ENCODE measurements at places on chromosomes 11 and 22.
A peak's percentile ranks its signal among the peaks of the same experiment; 100 is the strongest.

- no peak for DNase-seq
Observed at GRCh38 chr11:117020869-117021564, 77.2 kb downstream of the SIK3 start.

GRCh38 chr11:133815636-133816035 lies 29.7 kb downstream of the SPATA19 start:
- no peak for DNase-seq

GRCh38 chr11:102157219-102157618 lies 47.0 kb downstream of the YAP1 start:
- peak; percentile 31 for DNase-seq

DNA sequence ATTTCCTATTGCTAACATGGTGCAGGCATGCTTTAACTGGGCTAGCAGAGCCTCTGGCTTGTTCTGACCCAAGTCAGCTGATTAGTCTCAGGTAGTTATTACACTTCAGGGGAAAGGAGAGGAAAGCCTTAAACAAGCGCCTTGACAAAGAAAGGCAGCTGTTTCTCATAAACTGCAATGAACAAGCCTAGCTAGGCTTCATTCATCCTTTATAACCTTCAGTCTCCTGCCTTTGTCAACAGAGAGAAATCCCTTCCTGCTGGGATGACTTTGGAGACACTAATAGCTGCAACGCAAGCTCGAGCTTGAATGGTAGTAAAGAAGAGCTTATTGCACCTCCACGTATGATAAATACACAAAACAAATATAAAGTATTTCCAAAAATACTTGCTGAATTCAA lies 68.4 kb downstream of the CCDC34 start:
- DNase-seq = no peak

DNA sequence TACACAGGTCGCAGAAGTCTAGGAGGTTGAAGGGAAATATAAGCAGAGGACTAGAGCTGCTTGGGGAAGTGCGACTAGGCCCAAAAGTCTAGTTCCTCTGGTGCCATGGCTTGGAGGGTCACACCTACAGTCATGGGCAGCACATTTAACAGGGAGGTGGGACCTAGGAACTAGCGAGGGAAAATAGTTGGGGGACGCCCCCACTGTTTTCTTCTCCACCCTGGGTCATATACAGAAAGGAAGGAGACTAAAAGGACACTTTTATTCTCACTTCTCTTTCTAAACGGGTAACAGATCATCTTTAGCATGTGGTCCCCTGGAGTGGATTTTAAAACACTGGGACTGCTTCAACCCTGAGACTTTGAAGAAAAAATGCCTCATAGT lies 16.6 kb downstream of the APIP start:
- DNase-seq = no peak

DNA sequence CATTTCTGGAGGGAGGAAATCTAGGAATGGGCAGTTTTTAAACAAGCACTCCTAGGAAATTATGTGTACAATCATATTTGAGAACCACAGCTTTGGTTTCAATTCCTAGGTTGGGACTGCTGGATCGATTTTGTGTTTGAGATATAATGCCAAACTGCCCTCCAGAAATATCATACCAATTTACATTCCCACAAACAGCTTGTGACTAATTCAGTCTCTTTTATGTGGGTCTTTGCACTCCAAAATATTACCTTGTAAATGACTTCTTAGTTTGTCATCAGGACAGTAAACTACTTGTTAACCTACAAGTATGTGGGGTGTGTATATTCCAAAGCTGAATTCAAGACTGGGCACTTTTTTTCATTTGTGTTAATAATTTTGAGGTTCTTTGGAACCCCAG lies 9.8 kb upstream of the BARX2 start:
- DNase-seq = no peak

DNA sequence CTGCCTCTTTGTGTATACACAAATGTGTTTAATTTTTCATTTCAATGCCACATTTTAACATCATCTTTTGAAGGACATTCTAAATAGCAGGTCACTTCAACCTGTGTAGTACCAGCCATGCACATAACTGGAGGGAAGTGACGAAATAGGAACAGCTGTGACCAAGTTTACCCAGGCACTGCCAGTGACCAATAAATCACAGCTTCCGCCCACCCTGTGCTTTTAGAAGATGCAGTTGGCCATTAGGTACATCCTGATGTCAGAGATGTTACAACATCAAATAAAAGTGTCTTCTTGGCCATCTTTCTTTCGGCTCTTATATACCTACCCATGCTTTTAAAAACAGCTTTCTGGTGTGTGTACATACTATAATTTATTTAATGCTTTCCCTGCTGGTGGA lies 7.8 kb downstream of the LDLRAD3 start:
- no peak for DNase-seq

Data from non-pigmented ciliary epithelial cell (primary cell).